ENCODE measurements at places on chromosomes 16 and 17.

GRCh38 chr17:28741358-28742349, 2.2 kb upstream of the TRAF4 start:
- no peak for DNase-seq

GRCh38 chr17:48543854-48544348, 1.0 kb downstream of the HOXB2 start:
- DNase-seq, result peak; percentile 13

GRCh38 chr17:35255316-35255715, 12.4 kb downstream of the SLFN5 start:
- DNase-seq, result no peak

GRCh38 chr16:75379339-75379738, 54.0 kb downstream of the CFDP1 start:
- DNase-seq, result no peak

DNA sequence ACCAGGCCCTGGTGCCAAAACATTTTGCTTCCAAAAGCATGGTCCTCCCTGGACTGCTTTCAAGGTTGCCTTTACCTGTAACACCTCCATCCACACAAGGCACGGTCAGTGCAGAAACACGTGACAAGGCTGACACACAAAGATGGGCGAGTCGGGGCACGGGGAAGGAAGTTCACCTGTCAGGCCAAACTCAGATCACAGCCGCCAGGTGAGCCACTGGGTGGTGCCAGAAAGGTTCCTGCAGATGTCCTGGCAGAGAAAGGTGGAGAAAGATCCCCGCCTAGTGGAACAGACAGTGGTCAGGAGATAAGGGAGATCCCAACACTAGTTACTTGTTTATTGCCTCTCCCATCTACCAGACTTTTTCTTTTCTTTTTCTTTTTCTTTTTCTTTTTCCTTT, 155.3 kb downstream of the AIPL1 start:
- DNase-seq, result no peak

DNA sequence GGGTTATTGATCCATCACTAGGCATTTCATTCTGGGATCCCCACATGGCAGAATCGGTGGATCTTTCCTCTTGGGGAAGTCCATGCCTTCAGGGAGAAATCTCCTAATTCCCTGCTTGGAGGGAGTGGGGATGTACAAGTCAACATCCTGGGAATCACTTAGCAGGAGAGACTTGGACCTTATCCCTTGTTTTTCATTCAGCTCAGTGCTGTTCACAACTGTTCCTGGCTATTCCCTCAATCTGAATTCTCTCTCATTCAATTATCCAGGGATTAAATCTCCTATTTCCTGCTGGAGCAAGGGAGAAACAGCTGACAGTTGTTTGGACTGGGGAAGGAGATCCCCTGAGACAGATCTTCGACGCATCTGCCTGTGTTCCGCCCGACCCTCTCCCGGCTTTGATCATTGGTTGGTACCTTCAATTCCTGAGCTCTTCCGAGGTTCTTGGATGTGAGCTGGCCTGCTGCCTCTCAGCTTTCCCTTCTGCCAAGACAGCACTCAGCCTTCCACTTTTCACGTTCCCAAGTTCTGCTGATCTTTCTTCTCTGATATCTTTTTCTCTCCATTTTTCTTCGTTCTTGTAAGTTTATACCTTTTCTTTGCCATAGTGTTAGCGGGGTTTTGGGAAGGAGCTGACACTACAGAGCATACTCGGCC, 115.4 kb upstream of the GNAO1 start:
- no peak for DNase-seq

- DNase-seq, result no peak
These were observed 7.6 kb upstream of the PKMYT1 start for GRCh38 chr16:2987833-2988232.

- DNase-seq, result no peak
These were observed 9.5 kb upstream of the CMIP start for GRCh38 chr16:81435103-81435502.

All from T-helper 2 cell (primary cell).